ENCODE measurements at places on chromosomes 4 and X.

GRCh38 chr4:80076681-80077080, 3.7 kb upstream of the ANTXR2 start:
- DNase-seq = no peak

- DNase-seq = no peak
Observed at GRCh38 chr4:20761382-20761781, 61.1 kb downstream of the PACRGL start.

DNA sequence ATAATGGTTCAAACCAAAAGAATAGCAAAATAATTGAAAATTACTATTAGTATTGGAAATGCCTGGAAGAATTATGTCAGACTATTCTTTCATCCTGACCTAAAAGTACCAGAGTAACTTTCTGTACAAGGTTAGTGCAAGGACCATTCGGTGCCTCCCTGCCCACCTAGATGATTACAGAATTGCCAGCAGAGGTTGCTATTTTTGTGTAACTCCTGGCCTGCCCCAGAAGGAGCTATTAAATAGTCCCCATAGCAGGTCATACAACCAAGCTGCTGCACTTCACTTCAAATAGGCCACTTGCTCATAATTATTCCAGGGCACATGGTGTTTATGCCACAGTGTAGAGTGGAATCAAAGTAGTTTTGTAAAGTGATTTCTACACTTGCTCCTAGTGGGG, 831.1 kb upstream of the PABPC4L start:
- DNase-seq = no peak

DNA sequence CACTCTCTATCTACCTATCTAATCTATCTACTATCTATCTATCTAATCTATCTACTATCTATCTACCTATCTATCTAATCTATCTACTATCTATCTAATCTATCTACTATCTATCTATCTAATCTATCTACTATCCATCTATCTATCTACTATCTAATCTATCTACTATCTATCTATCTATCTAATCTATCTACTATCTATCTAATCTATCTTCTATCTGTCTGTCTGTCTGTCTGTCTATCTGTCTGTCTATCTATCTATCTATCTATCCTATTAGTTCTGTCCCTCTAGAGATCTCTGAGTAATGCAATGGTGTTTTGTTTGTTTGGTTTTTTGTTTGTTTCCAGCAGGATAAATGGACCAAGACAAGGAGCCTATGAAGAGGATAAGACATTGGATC, 9.4 kb upstream of the ASMTL start:
- no peak for DNase-seq

GRCh38 chr4:119025420-119025819, 110.2 kb upstream of the MYOZ2 start:
- DNase-seq = no peak

DNA sequence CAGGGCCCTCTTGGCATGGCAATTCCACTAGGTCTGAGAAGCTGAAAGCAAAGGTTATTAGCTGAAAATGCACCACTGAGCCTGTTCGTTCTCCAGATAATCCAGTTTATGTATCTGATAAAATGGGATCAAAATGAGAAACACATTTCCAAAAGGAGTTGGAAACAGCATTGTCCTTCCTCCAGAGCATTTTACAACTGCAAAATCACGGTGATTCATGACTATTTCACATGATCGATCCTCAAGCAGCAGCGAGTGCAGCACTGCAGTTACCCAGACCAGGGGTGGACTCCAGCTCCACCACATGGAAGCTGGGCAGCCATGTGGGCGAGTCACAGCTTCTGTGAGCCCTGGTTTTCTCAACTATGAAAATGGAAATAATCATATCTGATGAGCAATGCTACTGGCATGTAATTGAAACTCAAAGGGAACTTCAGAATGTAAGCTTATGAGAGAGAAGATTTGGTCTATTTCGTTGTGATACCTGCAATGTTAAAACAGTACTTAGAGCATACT, 78.7 kb upstream of the MSX1 start:
- no peak for DNase-seq

- no peak for DNase-seq
Observed at GRCh38 chr4:129138810-129139496, 43.0 kb downstream of the C4orf33 start.

- no peak for DNase-seq
Observed at GRCh38 chrX:73647632-73648322, 84.8 kb downstream of the CHIC1 start.

GRCh38 chr4:141127884-141128283, 5.4 kb downstream of the RNF150 start:
- no peak for DNase-seq

DNA sequence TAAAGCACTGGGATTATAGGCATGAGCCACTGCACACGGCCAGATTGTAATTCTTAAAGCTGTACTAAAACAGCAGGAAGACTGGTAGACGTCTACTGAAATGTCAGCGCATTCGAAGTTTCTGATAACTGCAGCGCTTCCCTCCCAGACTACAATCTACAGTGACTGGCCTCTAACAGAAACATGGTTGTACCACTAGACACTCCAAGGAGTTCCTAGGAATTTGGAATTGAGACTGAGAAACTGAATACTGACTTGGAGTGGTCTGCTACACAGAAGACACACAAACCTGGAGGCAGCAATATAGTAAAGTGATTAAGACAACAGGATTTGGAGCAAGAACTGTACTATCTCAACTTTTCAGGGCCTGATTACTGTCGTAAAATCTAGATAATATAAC, 937 bp downstream of the HELQ start:
- no peak for DNase-seq

- DNase-seq = no peak
Observed at GRCh38 chrX:103847174-103847870, 15.3 kb upstream of the RAB9B start.

DNA sequence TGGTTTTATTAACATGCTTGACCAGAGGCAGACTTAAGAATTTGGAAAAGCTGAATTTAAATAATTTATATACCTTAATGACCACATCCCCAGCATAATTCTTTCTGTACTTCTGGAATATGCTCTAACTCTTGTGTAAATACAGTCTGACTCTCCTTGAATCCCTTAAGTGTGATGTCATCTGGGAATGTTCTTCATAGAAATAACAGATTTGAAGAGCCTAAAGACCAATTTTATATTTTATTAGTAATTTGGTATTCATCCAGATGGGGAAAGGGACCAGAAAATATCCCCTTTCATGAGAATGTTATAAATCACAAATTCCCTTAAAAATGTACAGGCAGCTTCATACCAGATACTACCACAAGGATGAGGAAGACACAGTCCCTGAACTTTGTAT, 58.3 kb downstream of the KCNIP4 start:
- DNase-seq = no peak

- no peak for DNase-seq
Observed at GRCh38 chr4:57147335-57148060, 37.3 kb upstream of the IGFBP7 start.

- no peak for DNase-seq
Observed at GRCh38 chr4:683982-684622, 4.8 kb downstream of the SLC49A3 start.

GRCh38 chrX:26915064-26915463, 548.1 kb downstream of the PPP4R3C start:
- no peak for DNase-seq

DNA sequence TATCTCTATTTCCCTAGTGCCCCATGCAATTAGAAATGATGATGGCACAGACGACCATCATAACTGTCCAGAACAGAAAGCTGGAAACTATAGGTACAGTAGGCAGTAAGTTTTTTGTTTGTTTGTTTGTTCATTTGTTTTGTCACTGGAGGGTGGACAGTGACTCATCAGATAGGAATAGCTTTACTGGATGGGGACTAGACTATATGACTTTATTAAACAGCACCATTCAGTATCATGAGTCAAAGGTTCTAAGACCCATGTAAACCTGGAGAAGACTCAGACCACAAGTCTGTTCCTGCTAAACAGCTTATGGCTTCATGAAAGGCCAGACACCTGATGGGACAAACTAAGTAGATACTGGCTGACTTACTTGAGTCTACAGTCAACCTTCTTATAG, 38.4 kb downstream of the PLAC1 start:
- DNase-seq = no peak

DNA sequence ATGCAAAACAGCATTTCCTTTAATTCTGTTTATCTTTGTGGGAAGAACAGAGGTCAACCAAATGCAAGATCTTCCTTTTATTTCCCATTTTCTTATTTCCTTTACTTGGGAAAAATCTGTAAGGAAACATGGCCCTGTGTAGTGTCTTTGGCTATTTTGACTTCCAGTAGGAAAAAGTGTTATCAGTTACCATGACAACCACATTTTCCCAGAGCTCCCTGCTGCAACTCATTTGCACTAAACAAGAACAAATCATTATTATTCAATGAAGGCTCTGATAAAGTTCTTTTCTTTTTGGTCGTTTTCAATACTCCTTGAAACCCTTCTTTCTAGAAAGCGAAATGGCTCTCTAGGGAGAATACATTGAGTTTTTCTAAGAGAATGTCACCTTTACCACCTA, 117.2 kb upstream of the DDX53 start:
- DNase-seq = no peak

DNA sequence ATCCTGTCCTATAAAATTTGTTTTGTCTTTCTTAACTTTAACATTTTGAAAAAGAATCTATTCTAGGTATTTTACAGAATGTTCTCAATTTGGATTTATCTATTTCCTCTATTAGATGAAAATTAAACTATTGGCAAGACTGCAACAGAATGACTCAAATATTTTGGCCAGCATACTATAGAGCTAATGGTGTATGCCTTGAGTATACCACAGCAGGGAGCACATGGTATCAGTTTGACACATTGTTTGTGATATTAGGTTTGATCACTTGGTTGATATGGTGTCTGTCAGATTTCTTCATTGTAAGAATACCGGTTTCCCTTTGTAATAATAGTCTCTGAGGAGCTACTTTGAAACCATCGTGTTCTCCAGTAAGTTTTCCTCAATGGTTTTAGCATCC, 87.8 kb upstream of the NPNT start:
- no peak for DNase-seq

GRCh38 chr4:123412700-123413512, 16.3 kb downstream of the SPRY1 start:
- no peak for DNase-seq

- no peak for DNase-seq
Observed at GRCh38 chrX:63424063-63424462, 72.9 kb upstream of the SPIN4 start.

GRCh38 chr4:170089274-170089667, 485 bp downstream of the AADAT start:
- no peak for DNase-seq

DNA sequence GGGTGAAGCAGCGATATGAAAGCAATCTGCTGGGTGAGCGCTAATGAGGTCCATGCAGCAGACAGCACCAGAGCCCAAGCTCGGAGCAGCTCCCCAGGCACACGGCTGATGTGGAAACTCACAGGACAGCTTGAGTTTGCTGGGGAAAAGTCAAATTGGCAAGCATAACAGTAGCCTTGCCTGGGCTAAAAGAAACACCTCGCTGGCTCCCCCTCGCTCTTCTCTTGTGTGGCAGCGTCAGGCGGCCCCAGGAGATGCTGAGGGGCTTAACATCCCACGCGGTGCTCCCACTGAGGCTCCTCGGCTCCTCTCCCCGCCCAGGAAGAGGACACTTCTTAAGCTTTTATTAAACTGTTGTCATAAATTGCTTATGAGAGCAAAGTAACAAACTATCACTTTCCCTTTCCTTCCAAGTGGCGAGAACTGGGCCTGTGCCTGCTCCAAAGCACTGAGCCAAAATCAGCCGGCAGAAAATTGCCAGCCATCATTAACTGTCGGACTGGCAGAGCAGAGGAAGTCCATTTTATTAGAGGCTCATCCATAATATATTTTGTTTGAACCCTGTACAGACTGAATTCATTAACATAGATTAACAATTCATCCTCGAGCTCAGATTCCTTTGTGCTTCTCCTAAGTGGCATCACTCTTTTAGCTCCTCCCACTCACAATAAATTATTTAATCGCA, 111.4 kb downstream of the TSPAN5 start:
- no peak for DNase-seq

GRCh38 chrX:111506826-111507225, 4.6 kb upstream of the SERTM2 start:
- DNase-seq = no peak

- DNase-seq = no peak
Observed at GRCh38 chrX:107723511-107723910, 52.1 kb downstream of the TSC22D3 start.

- no peak for DNase-seq
Observed at GRCh38 chr4:61918987-61919386, 718.9 kb downstream of the ADGRL3 start.

DNA sequence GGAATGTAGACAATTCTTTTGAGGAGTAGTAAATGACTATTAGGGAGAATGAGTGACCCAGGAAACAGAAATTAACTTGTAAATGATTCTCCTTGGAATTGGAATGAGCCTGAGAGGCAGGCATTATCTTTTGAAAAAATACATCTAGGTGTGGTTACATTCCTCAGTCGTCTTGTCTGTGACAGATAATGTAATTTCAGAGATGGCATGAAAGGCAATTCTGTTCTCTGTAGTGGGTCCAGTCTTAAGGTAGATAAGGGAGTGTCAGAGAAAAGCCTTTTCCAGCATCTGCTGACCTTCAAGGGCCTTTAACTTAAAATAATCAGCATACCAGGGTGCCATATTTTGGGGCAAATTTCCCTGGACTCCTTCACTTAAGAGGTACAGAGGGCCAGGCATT, 35.1 kb downstream of the HERC6 start:
- DNase-seq = no peak

- no peak for DNase-seq
Observed at GRCh38 chrX:9285342-9285771, 179.5 kb upstream of the TBL1X start.

GRCh38 chrX:50072110-50072509, 128.7 kb downstream of the AKAP4 start:
- DNase-seq = no peak

DNA sequence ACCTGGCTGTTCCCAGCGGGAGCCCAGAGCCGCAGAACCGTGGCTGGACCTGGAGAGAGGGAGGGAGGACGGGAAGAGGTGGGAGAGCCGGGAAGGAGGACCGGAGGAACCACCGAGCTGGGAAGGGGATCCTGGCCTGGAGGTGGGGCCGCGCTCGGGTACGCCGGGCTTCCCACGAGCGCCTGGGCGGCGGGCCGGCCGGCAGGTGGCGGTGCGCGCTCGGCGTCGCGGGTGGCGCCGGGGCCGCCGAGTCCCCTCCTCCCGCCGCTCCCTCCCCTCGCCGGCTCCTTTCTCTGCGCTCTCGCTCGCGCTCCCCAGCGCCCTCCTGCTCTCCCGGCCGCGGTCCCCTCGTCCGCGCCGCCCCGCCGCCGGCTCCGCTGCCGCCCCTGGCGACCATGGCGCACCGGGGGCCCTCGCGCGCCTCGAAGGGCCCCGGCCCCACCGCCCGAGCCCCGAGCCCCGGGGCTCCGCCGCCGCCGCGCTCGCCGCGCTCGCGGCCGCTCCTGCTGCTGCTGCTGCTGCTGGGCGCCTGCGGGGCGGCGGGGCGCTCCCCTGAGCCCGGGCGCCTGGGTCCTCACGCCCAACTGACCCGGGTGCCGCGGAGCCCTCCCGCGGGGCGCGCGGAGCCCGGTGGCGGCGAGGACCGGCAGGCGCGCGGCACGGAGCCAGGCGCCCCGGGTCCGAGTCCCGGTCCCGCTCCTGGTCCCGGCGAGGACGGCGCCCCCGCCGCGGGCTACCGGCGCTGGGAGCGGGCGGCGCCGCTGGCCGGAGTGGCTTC, at the start of gene SORCS2:
Gene SORCS2 (plus strand): TSS at position 287 of the 778 bp plus-strand sequence.
- peak; percentile 17 for DNase-seq
